H9 (cell line): ENCODE measurements at places on chromosomes 5 and 9.

DNA sequence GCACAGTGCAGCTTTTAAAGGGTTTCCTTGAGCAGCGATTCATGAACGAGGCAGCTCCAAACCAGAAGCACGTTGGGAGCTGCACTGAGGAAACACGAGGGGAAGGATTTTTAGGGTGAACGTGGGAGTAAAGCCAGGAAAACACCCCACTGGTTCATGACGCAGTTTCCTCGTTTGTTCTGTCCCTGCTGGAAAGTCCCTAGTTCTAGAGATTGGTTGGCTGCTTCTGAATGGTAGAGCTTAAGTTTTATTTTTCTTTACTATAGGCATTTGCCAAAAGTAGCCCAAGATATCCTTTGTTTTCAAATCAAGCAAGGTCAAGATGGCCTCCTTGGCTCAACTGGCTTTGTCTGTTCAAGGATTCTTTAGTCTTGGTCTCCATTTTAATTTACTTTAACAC is 116.5 kb upstream of the CACNA1B start:
- DNase-seq = no peak

- no peak for DNase-seq
Observed at GRCh38 chr5:110288766-110289511, 437.5 kb downstream of the TMEM232 start.

DNA sequence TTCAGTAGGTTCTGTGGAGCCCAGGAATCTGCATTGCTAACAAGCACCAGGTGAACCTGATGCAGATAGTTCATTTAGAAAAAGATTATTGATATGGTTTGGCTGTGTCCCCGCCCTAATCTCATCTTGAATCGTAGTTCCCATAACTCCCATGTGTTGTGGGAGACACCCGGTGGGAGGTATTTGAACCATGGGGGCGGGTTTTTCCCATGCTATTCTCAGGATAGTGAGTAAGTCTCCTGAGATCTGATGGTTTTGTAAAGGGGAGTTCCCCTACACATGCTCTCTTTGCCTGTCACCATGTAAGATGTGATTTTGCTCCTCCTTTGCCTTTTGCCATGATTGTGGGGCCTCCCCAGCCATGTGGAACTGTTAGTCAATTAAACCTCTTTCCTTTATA is 212.0 kb downstream of the RAB3C start:
- DNase-seq = no peak

DNA sequence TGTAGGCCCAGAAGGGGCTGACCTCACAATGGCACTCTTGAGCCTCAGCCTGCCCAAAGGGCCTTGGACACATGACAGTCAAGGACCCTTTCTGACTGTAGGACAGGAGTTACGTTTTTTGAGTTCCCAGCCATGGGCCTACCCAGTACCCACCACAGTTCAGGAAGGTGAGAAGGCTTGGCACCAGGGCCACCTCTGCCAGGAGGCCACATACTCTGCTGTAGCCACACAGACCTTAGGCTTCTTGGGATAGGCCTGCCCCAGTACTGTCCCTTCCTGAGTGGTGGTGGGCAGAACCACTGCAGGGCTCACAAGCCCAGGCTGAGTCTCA is 12.8 kb downstream of the PDLIM4 start:
- no peak for DNase-seq

DNA sequence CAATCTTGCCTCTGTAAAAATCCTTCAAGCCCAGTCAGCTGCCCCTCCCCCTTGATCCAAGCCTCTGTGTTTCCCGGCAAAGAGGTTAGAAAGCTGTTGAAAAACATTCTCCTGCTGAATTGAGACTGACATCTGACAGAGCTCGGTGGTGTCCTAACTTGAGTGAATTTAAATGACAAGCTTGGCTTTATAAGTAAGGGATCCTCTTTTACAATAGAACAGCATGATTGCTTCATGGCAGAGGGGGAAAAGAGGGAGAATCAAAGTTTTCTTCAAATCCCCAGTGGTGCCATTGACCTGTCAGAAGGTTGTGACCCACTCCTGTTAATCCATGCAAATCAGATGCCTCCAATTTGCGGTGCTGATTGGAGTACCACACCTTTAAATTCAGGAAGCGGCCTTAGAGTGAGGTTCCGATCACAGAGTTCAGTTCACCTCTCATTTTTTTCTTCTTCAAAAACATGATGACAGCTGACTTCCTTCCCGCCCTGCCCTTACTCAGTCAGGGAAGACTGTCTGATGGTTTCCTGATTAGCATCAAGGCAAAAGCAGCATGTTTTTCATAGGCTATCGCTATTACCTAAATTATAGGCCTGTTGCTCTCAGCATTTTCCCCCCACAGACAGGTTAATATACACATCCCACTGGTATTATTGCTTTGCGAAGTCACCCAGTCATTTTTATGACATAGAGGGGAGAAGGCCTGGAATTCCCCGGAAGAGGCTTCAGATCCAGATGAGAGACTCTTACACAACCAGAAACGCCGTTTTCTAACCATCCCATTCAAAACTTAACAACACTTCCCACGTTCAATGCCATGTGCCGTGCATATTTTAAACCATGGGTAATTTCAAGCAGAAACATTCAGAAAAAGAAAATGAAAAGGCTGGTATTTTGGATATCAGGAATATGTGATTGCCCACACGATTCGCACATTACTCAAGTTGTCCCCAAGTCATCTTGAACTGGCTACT is 141.4 kb downstream of the EBF1 start:
- DNase-seq = peak; percentile 55

- no peak for DNase-seq
Observed at GRCh38 chr9:130763331-130764171, 70.0 kb downstream of the EXOSC2 start.

DNA sequence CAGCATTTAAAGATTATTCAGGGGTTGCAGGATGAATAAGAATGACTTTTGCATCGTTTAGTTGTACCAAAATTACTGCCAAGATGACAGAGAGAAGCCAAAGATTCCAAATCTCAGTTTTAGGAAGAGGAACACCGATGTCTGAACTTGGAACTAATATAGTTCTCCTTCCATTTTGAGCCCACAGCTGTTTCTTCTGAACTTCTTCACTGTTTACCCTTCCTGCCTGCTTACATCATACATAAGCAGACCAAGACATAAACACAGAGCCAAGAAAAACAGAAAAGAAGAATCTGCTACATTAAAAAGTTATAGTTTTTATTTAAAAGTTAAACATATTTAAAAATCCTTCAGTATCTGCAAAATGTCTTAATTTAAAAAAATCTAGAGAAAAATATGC is 146.9 kb upstream of the RAPGEF1 start:
- no peak for DNase-seq

DNA sequence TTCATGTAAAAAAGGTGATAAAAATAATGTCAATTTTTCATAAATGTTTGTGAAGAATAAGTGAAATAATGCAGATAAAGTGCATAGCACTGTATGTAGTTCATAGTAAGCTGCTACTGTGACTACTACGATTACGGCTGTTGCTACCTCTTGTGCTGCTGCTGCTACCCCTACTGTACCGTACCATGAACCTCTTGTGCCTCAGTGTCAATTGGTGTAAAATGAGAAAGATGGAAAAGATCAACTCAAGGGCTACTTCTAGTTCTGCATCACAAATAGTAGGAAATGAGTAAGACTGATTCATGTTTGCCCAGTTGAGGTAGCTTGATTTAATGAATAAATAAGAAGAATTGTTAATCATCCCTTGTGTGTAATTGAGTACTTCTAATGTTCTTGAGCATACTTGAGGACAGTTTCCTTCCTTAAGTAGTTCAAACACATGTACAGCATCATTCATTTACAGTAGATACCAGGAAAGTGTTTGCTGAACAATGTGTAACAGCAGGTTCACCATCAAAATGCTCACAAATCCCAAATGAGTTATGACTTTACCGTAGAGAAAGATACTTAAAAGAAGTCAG is 200.0 kb upstream of the ATP10B start:
- no peak for DNase-seq

DNA sequence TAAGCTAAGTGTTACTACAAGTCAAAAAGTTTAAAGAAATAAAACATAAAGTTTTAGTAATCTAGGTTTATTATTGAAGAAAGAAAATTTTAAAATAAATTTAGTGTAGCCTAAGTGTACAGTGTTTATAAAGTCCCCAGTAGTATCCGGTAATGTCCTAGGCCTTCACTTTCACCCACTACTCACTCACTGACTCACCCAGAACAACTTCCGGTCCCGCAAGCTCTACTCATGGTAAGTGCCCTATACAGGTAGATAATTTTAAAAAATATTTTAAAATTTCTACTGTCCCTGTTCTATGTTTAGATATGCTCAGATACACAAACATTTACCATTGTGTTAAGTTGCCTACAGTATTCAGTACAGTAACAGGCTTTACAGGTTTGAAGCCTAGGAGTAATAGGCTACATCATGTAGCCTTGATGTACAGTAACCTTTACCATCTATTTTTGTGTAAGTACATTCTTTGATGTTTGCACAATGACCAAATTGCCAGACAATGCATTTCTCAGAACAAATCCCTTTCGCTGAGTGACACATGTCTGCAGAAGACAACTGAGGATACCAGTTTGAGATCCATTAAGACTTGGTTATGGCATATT is 253.6 kb downstream of the TRIM32 start:
- no peak for DNase-seq

DNA sequence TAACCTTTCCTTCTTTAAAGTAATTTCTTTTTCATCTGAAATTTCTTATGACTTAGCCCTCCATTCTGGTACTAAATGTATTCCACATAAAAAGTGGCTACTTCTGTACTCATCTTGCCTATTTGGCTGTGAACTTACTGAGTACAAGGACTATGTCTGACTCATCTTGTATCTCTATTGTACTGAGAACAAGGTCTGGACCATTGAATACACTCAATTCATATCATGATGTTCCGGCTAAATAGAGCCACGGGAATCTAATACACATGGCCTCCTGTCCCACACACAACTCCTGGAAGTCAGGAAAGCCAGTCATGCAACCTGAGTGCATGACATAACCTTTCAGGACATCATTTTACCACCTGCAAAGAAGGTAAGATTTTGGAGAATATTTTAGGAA is 203.9 kb downstream of the PLK2 start:
- no peak for DNase-seq

DNA sequence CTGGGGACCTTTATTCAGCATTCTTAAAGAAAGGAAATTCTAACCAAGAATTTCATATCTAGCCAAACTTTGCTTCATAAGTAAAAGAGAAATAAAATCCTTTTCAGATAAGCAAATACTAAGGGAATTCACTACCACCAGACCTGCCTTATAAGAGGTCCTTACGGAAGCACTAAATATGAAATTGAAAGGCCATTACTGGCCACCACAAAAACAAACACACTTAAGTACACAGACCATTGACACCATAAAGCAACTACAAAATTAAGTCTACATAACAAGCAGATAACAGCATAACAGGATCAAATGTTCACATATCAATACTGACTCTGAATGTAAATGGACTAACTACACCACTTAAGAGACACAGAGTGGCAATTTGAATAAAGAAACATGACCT is 361.4 kb upstream of the POU5F2 start:
- DNase-seq = no peak

- DNase-seq = peak; percentile 83
Observed at GRCh38 chr9:95167998-95168397, 149.5 kb downstream of the FANCC start.

DNA sequence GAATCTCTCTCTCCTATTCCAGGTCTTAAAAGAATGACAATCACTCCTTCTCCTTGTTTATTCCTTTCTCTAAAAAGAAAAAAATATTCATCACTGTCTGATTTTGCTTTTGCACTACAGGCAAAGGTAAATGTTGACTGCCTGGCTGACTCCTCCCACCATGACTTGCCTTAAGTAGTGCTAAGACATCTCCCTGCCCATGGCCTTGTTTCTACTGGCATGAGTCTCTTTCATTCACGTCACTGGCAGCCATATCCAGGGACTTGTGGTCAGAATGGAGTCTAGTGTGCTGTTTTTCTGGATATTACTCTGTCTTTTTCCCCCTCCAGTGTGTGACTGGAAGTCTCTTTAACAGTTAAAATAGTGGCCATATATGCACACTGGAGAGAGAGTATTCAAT is 522.9 kb upstream of the DAB2 start:
- DNase-seq = no peak

DNA sequence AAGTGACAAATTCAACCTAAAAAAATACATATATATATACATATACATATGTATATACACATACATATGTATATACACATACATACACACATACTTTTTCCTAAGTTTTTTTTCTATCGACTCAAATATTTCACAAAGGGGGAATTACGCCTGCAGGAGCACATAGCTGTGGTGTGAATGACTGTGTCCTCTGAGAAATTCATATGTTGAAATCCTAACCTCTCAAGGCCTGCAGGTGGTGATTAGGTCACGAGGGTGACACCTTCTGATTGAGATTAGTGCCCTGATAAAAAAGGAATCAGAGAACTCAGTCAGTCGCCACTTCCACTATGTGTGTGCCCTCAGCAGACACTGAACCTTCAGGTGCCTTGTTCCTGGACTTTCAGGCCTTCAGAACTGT is 248.7 kb downstream of the SEMA5A start:
- DNase-seq = no peak

DNA sequence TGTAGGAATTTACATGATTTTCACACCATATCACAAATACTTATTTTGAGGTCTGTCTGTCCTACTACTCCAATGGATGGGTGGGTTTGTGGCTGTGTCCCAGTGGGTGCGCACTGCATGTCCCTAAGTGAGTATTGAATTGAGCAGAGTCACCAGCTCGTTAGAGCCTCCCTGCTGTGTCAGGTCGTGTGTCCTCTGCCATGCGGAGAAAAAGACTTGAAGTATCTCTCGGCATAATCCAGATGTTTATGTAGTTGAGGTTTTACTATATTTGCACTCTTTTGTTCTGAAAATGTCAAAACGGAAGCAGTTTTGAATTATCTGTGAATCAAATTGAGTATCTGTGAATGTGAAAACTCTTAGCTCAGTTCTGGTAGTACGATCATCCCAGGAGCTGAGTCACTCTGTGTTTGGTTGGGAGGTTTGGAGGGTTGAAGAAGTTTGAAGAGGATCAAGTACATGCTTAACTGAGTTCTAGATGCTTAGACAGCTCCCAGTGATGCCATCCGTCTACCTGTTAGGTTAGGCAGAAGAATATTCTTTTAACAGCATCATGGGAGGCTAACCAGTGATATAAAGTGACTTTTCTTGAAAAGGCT is 194.2 kb downstream of the TENT4A start:
- DNase-seq = no peak

DNA sequence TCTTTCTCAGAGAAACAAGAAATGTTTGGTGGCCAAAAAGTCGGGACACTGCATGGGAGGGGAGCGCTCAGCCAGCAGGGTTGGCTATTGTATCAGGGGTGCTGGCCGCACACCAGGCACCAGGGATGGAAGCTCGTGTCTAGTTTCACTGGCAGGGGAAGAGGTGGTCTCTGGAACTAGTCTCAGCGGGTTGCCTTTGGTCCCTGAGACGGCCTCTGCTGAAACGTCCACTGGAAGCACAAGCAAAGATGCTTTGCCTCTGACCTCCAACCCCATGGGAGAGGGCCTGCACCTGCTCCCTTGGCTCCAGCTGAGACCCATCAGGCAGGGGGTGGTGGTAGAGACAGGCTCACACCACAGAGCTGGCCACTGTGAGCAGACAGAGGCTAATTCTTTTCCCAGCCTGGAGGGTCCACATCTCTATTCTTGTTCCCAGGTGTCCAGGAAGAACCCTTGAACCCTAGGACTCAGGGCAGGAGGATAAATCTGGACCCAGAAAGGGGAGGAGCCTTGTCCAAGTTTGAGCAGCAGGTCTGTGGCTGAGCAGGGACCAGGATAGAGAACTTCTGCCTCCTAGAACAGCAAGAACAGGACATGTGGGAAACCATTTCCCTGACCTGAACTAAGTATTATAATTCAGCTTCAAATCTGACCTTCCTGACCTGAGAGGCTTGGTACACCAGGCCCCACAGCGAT is 102.6 kb downstream of the RGS3 start:
- DNase-seq = no peak
